ENCODE measurements at places on chromosomes 2 and 18. TPM values are rescaled to one million over a fixed set of nuclear protein-coding genes. Genes with fewer than 3 reads are reported as not detected.

KCNS3 gene
- polyA plus RNA-seq, result 6.8 TPM

GATA6 gene
- 0.03 TPM for polyA plus RNA-seq

DNAH7 gene
- 0.06 TPM for polyA plus RNA-seq

GAD1 gene
- 0.82 TPM for polyA plus RNA-seq

FAM237A gene
- not detected for polyA plus RNA-seq

ZAP70 gene
- 0.01 TPM for polyA plus RNA-seq

DPYSL5 gene
- polyA plus RNA-seq, result not detected

ZC3H6 gene
- polyA plus RNA-seq, result 0.59 TPM

BIN1 gene
- 29.4 TPM for polyA plus RNA-seq

MLPH gene
- 0.54 TPM for polyA plus RNA-seq

KYNU gene
- polyA plus RNA-seq, result 2.6 TPM

RESP18 gene
- polyA plus RNA-seq, result not detected

DNA sequence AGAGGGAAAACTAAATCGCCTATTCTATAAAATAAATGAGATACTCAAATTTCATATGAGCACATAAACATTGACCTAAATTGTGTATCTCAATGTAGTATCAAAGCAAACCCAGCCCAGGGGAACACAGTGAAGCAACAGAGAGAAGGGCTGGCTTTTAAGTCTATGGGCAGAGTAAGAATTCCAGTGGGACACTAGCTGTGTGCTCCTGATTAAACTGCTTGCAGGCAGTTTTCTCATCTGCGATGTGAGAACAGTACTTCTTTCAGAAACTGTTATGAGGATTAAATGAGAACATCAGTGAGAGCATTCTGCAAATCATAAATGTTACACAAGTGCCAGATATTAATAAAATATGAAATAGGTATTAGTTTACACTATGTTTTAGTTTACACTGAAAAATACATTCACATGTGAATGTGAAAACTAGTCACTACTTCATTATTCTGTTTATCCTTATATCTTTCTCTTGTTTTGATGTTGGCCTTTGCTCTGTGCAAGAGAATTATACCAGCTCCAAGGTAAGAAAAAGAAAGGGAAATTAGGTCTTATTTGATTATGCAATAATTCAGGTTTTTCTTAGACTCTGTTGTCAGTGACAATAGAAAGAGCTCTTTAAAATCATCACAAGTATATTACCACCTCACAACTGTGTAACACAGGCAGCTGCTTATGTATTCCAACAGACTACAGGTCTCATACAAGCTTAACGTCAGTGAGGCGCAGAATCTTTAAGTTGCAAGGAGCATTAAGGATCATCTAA lies 47.5 kb downstream of the GAREM1 start:
- DNase-seq, result no peak

- no peak for DNase-seq
Observed at GRCh38 chr18:48158721-48159120, 228.3 kb upstream of the SMAD2 start.

DNA sequence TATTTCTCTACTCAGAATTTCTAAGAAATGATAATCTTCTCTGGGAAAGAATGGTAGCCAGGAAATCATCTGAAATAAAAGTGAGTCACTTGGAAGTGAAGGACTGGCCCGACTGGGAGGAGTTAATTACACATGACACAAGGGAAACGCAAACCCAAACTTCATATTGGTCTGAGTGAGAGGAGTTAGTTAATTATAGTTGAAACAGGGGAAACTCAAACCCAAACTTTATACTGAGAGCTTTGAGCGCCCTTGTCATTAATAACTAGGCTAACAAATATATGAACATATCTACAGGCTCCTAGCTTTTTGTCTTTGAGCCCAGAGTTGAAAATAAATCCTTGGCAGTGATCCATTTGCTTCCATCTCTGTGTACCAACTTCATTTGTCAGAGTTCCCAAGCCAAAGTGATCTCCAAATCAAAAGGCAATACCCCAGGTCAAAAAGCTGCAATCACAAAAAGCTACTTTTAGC lies 187.8 kb upstream of the COL3A1 start:
- peak; percentile 45 for DNase-seq

- peak; percentile 82 for DNase-seq
Observed at GRCh38 chr2:67515056-67515455, 117.9 kb downstream of the ETAA1 start.

- no peak for DNase-seq
Observed at GRCh38 chr18:50751490-50751889, 68.3 kb downstream of the MRO start.

- DNase-seq, result no peak
Observed at GRCh38 chr2:74835831-74836674, 2.1 kb downstream of the HK2 start.

GRCh38 chr2:57598551-57598950 lies 448.1 kb upstream of the VRK2 start:
- DNase-seq, result no peak

DNA sequence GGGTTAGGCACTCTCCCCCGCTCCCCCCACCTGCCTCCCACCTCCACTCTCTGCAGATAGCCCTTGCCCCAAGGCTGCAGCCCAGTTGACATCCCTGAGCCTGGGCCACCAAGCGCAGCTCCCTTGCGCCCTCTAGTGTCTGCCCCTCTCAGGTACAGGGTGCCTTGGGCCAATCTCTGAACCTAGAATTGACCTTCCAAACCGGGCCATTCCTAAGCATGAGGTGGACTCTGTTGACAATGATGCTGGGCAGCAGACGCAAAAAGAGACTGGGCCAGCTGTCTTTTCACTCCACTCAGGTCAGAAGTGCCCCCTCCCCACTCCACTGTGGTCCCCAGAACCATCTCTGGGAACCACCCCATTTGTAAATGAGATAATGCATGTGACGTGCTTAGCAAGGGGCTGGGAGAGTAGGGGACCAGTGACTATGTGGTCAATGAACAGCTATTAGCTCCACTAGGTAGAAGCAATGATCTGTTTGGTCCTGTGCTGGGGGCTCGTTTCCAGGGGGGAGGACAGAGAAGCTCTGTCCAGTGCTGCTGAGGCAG lies 43.3 kb upstream of the PLB1 start:
- DNase-seq, result no peak

GRCh38 chr18:8778386-8778785 lies 73.0 kb downstream of the MTCL1 start:
- DNase-seq, result no peak

GRCh38 chr2:164737612-164738081 lies 104.0 kb downstream of the COBLL1 start:
- DNase-seq, result peak; percentile 59

GRCh38 chr2:64273524-64274398 lies 129.5 kb upstream of the PELI1 start:
- DNase-seq, result peak; percentile 96

DNA sequence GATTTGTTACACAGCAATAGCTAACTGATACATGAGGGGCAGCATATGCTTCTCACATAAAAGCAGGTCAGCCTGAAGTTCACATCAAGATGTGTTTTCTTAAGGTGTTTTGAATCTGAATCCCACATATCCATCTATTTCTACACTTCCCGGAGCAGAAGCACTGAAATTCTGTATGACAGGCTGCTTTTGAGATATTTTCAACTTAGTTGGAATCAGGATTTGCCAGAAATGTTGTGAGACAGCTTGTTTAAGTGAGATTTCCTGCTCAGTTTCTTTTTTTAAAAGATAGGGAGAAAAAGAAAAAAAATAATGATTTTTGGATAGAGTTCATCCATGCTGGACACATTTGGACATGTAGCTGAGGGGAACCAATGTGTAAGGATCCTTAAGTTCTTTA lies 501.5 kb upstream of the CELF4 start:
- no peak for DNase-seq

- no peak for DNase-seq
Observed at GRCh38 chr18:12842459-12843380, 41.3 kb downstream of the PTPN2 start.

GRCh38 chr2:229405796-229406195 lies 134.7 kb upstream of the PID1 start:
- no peak for DNase-seq

GRCh38 chr2:201260302-201260800 lies at the start of gene CASP8:
CASP8 (plus strand) TSS chr2:201260536; CDS start chr2:201266487, 5,951 bp downstream.
- peak; percentile 15 for DNase-seq

DNA sequence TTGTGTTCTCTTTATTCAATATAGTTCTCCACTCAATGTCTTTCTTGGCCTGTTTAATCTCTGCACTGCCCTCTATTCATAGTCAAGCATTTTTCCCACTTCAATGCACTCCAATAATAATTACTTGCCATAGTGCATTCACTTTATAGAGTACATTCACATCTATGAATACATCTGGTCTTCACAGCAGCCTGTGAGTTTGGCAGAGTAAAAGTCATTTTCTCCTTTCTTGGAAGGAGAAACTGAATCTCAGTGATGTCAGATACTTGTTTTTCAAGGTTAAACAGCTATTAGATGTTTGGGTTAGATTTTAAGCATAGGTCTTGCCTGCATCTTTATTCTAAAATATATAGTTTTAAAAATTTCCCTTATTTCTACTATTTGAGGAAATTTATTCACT lies 373.2 kb downstream of the TRIB2 start:
- no peak for DNase-seq

DNA sequence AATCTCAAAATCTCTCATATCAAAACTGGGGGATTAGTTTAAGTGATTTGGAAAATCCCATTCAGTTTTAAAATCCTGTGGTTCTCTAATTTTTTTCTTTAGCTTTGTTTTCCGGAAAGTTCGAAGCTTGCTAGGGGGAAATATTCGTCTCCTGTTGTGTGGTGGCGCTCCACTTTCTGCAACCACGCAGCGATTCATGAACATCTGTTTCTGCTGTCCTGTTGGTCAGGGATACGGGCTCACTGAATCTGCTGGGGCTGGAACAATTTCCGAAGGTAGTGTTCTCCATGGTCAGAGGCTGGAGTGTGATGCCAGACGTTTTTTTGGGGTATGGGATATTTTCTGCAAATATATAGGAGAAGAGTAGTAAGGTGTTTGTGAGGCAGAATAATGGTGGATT lies 66.1 kb downstream of the ACSL3 start:
- DNase-seq, result no peak

GRCh38 chr18:199214-199613 lies 40.9 kb downstream of the USP14 start:
- DNase-seq, result no peak

DNA sequence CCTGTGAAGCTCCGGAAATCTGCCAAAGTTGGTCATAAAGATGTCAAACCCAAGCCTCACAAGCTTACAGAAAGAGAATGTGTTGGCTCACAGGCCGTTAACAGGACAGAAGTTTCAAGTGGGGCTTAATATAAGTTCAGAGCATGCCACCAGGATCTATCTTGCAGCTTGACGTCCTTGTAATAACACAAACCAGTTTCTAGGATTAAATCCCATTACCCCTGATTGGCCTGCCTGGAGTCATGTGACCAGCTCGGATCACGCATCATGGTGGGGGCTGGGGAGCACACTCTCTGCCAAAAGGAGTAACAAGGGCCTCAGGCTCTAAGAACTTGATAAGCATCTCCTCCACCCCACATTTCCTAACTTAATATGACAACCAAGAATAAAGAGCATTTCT lies 38.9 kb upstream of the SCG2 start:
- peak; percentile 34 for DNase-seq

DNA sequence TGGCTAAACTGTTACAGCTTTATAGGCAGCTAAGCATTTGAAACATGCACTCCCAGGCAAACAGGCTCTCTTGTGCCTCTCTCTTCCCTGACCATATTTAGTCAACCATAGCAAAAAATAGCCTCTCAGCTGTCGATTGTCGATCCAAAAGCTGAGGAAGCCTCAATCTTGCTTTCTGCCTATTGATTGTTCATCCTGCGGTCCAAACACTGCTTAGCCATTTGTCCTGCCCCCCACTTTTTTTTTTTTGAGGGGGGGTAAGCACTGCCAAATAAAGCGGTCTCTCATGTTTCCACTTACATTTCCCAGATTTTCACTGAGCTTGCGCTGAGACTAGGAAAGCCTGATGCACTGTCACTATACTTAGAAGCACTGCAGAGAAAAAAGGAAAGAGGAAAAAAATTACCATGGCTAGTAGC lies 90.8 kb downstream of the MIB1 start:
- DNase-seq, result no peak

DNA sequence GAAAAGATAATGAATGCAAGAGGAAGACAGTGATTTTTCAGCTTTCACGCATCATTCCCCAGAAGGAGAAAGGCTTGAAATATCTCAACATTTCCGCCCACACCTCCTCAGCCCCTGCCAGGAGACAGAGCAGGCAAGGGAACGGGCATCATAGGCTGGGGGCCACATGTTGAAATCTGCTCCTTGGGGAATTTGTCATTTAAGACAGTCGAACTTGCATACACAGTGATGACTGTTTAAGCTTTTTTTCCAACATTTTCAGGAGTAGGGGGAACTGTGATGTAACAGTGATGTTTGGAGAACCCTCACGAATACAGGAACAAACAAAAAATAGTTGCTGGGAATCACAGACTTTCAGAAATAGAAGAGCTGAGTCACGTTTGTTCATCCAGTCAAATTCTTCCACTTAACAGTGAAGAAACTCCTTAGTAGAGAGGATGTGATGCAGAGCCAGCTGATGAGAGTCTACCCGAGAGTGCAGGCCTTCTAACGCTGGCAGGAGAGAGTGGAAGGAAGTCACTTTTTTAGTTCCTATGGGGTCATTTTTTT lies 266.8 kb downstream of the ALPK2 start:
- DNase-seq, result peak; percentile 32

DNA sequence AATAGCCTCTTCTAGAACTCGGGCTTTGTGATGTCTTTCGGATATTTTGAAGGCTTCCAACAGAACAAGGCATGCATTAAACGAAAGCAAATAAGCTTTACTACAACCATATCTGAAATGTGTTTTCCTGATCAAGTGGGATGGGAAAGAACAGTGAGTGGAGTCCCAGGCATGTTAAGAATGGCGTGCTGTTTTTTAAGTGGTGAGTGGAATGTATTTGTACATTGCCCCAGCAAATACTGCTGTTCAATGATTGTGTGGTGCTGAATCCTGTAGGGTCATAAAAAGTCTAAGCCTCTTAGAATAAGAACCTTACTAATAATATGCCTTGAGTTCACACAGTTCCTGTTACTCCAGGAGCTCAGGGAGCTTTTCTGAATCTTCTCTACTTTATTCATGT lies 52.5 kb downstream of the POMC start:
- DNase-seq, result peak; percentile 8

GRCh38 chr2:97715951-97716694 lies 2.7 kb downstream of the ZAP70 start:
- no peak for DNase-seq
